ENCODE measurements at places on chromosomes 7 and 10. TPM values are rescaled to one million over a fixed set of nuclear protein-coding genes. Genes with fewer than 3 reads are reported as not detected.

SPACDR gene
- 2.7 TPM for total RNA-seq

BZW2 gene
- 107 TPM for total RNA-seq

INHBA gene
- 4.9 TPM for total RNA-seq

AZGP1 gene
- total RNA-seq = under 0.01 TPM

GARIN1A gene
- total RNA-seq = 0.34 TPM

HTR5A gene
- total RNA-seq = not detected

PLA2G12B gene
- not detected for total RNA-seq

STOX1 gene
- 0.15 TPM for total RNA-seq

All from bronchus fibroblast of lung (primary cell).